ENCODE measurements at places on chromosomes 12 and 14. TPM values are rescaled to one million over a fixed set of nuclear protein-coding genes. Genes with fewer than 3 reads are reported as not detected.

- no peak for DNase-seq
Measured at GRCh38 chr14:69423279-69423678, 24.8 kb downstream of the SLC39A9 start.

DNA sequence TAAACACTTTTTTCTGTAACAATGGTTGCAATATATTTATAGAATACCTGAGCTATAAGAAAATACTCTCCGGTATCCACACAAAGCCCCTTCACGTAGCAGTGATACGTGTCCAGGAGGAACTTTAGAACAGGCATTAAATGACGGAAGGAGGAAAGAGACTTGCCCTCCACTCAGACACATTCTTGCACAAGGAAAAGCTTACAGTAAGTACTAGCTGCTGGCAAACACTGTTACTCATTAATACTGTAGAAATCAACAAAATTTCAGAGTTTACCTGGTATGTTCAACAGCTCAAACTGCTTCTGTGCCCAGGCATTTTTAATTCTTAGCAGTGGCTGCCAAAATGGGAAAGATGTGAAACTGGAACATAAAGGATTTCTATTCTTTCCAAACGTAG is 41.7 kb downstream of the PRKD1 start:
- no peak for DNase-seq

TNFAIP2 gene
- total RNA-seq: 72.9 TPM

PCNX1 gene
- total RNA-seq: 64.5 TPM

PLEKHA5 gene
- total RNA-seq: 1.4 TPM
